ENCODE measurements at places on chromosomes 1 and 21.

DNA sequence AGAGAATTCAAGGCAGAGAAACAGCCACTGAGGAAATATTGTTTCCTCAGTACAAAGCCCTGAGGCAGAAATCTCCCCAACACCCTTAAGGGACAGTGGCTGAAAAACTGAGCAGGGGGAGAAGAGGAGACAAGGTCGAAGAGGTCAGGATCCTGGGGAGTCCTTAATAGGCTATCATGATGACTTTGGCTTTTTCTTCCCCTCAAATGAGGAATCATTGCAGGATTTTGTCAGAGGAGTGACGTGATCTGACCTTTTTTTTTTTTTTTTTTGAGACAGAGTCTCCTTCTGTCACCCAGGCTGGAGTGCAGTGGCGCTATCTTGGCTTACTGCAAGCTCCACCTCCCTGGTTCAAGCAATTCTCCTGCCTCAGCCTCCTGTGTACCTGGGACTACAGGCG, 10.2 kb downstream of the MAP7D1 start:
- no peak for DNase-seq

DNA sequence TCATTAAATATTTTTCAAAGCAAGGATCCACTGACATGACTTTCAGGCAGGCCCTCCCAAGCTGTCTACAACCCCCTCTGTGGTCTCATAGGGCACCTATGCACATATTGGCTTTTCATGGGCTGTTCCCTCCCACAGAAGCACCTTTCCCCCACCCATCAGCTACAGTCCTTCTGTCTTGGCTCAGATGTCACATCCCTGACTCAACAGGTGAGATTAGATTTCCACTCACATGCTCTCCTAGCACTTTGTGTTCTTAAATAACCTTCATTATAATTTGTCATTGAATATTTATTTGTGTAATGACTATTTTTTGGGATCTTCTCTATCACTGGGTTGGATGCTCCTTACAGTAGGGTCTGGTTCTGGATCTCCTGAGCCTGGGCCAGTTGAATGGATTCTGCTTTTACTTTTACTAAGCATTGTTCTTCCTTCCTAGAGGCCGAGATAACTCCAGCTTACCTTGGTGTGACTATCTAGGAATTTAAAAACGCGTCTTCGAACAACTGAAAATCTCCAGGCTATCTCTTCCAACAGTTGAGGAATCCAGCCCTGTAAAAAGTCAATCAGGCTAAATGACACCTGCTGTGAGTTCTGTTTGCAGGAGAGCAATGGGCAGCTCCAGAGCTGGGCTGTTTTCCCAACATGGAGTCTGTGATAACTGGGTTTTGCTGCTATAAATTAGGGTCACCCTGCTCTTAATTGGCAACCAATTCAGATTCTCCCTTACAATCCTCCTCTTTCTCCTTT, 16.2 kb downstream of the ROR1 start:
- no peak for DNase-seq

GRCh38 chr1:51924455-51924854, 45.9 kb upstream of the NRDC start:
- no peak for DNase-seq

- DNase-seq = peak; percentile 35
These were observed 28.9 kb upstream of the EFCAB14 start for GRCh38 chr1:46747683-46748288.

DNA sequence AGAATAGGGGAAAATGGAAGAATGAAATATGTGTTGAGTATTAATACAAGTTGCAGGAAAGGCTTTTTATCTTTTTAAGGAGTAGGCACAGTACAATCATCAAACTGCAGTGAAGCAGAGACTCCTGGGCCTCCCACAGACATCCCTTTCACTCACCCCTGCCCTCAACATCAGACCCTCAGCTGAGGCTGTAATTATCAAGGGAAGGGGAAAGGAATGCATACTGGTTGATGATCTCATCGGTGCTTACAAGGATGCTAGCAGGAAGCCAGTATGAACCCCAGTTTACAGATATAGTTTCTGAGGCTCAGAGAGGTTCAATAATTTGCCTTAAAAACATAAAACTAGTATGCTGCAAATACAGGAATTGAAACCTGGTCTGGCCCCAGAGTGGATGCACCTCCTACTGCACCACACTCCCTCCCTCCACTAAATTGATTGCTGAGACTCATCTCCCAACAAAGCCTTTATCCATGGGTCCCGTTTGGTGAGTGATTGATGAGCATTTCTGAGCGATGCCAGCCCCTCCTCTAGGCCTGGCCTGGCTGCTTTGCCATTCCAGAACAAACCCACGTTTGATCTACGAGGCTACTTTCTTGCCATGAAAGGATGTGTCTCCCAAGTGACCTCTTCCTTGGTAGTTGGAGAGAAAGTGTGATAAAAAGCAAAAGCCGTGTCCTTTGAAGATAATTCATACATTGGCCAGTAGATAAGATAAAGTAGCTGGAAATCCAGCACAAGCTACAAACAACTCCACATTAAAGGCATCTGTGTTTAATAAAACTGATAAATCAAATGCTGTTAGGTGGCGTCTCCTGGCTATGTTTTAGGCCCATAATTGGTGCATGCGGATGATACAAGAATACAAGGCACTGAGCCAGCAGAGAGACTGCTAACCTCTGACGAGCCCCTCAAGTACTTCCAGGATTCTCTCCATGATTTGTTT, 233.9 kb upstream of the CAMK1G start:
- no peak for DNase-seq

- peak; percentile 73 for DNase-seq
These were observed 52.7 kb upstream of the GPR153 start for GRCh38 chr1:6313393-6314200.

GRCh38 chr1:54574158-54574778, 26.2 kb downstream of the ACOT11 start:
- no peak for DNase-seq

- no peak for DNase-seq
These were observed 937 bp downstream of the PODN start for GRCh38 chr1:53062708-53063591.

GRCh38 chr1:9203511-9203982, 31.0 kb upstream of the H6PD start:
- no peak for DNase-seq

GRCh38 chr1:87647430-87648177, 318.9 kb downstream of the LMO4 start:
- no peak for DNase-seq

DNA sequence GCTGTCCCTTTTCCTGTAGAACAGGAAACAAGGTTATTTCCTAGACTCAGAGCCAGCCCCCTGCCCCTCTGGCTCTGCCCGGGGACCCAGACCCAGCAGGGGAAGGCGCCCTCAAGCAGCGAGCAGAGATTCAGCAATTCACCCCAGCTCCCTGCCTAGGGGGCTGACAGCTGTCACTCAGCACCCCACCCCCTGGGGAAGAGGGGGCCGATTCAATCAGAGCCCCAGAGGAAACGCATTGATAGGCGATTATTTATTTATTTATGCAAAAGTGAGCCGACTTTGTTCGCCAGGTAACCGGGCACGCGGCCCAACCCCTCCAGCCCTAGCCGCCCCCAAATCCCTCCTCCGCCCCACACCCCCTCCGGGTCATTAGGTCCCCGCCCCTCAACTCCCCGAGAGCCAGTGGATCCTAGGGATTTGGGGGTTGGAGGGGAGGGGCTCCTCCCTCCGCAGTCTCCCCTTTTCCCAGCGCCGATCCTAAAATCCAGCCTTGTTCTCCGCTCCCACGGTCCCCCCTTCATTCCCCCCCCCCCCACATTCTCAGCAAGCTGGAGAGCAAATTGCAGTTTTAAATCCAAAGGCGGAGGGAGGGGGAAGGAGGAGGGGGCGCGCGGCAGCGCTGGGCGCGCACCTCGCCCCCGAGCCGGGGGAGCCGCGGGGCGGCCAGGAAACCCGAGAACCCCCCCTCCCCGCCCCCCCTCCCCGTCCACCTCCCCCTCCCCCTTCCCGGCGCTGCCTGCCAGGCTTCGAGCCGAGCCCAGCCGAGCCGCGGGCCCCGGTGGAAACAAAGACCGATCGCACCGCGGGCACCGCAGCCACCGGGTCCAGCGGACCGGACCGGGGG, 1.3 kb downstream of the AHDC1 start:
- DNase-seq = no peak

GRCh38 chr1:82704966-82705365, 904.2 kb downstream of the ADGRL2 start:
- no peak for DNase-seq

DNA sequence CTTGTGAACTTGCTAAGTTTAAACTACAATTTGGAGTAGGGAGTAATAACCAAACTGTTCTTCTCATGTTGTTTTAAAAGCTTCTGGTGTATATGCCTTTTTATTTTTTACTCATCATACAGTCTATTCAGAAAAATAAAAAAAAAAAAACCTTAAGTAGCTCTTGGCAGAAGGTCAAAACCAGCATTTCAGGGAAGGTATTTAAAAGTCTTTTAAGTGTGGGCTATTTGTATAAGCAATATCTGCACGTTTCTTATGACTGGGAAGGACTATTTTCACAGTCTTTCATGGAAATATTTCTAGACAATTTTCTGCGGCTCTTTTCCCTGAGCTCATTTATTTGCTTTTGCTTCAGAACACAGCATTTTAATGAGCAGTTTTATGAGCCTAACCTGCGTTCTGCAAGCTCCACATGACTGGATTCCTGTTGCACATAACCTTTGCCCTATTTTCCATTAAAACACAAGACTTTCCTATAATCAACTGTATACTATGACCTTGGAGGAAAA, 60.9 kb upstream of the C1orf105 start:
- DNase-seq = no peak

- DNase-seq = no peak
These were observed 135.4 kb upstream of the BACE2 start for GRCh38 chr21:41032541-41032940.

- peak; percentile 60 for DNase-seq
These were observed 18.8 kb downstream of the UCK2 start for GRCh38 chr1:165845992-165846748.

DNA sequence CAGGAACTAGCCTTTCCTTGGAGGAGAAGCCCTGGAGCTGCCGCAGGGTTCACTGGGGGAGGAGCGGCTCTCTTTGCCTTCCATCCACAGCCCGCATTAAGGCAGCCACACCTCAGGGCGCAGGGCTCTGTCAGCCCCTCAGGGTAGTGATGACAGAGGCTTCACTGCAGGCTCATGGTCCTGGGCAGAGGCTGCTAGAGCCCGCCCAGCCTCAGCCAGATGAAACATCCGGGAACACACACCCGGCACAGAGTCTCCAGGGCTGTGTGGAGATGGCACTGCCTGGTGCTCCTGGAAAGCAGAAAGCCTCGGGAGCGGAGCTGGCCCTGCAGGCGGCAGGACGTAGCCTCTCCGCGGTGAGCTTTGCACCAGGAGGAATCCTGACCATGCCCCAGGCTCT, 29.4 kb upstream of the PEX10 start:
- no peak for DNase-seq

GRCh38 chr21:36510911-36511310, 31.0 kb upstream of the CLDN14 start:
- no peak for DNase-seq

- no peak for DNase-seq
These were observed 497.4 kb downstream of the SIPA1L2 start for GRCh38 chr1:232132572-232132971.

- no peak for DNase-seq
These were observed 151.3 kb downstream of the ADGRL4 start for GRCh38 chr1:78855258-78855657.

GRCh38 chr1:46724991-46725735, 6.2 kb upstream of the EFCAB14 start:
- DNase-seq = peak; percentile 85

GRCh38 chr1:200376528-200376927, 33.3 kb downstream of the ZNF281 start:
- peak; percentile 26 for DNase-seq

GRCh38 chr1:70893381-70893780, 154.2 kb downstream of the PTGER3 start:
- DNase-seq = no peak

- DNase-seq = no peak
These were observed 13.9 kb downstream of the ADAM30 start for GRCh38 chr1:119882132-119883049.

DNA sequence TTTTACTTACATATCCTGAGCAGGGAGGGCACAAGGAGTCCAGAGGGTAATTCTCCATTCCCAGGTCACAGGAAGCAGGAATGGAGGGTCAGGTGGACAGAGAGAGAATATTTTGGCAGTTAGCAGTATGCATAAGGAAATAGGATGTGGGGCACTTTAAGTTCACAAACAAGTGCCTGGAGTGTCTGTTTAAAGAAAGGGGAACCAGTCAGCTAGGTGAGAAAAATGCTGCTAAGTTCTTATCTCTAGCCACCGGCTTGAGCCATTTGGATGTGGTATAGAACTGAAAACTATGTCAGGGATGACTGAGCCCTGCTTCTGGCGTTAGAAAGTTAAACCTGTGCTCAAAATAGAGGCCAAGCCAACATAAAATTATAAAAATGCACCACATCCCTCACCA, 739.7 kb upstream of the NCAM2 start:
- peak; percentile 92 for DNase-seq

DNA sequence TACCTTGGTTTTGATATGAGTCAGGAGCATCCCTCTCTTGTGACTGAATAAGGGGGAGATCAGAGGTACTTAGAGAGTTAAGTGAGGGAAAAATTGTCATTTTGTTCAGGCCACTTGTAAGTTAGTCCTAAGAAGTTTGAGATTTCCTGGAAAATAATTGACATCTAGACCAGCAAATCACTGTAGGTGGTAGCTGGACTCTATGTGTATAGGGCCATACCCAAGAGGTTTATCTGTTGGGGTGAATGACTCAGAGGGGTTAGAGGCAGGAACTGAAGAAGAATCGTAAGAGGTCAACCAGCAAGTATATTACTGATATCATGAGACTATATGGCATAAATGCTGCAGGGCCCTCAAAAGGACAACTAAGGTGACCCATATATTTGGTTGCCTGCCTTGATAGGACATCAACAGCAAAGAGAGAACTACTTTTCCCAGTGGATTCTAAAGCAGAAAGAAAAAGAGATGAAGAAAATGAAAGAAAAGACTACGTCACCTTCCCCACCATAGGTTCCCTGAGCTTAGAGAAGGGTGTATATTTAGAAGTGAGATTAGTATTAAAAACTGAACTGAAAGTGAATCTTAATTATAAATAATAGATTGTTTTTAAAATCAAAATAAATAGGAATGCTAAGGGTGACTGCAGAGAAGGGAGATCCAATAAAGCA, 8.0 kb upstream of the RNPC3 start:
- peak; percentile 21 for DNase-seq

GRCh38 chr1:67840449-67840848, 7.2 kb upstream of the GNG12 start:
- no peak for DNase-seq

DNA sequence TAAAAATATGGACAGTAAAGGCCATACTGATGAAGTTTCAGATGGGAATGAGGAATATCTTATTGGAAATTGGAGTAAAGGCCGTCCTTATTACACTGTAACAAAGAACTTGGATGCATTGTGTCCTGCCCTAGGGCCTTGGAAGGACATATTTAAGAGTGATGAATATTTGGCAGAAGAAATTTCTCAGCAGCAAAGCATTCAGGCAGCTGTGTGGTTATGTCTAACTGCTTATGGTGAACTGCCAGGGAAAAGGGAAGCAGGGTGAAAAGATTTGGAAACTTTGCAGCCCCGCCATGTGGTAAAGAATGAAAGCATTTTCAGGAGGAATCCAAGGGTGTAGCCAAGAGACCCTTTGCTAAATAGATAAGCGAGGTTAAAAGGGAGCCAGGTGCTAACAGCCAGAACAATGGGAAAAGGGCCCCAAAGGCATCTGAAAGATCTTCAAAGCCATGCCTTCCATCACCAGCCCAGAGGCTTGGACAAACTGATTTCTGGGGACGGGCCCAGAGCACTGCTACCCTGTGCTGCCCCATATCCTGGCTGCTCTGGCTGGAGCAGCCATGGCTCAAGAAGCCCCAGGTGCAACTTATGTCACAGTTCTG, 200.0 kb downstream of the PTPRU start:
- no peak for DNase-seq

Data from hematopoietic multipotent progenitor cell treated with erythropoietin and hydrocortisone succinate and interleukin-3 and kit ligand, for 8 days (in vitro differentiated cells).